ENCODE measurements at places on chromosomes 11 and 22.
A peak's percentile ranks its signal among the peaks of the same experiment; 100 is the strongest.

GRCh38 chr11:2277008-2277346, 6.6 kb upstream of the ASCL2 start:
- DNase-seq = no peak

- DNase-seq = no peak
Measured at GRCh38 chr22:24697172-24697571, 77.3 kb downstream of the PIWIL3 start.

- no peak for DNase-seq
Measured at GRCh38 chr22:28283068-28283654, 364.1 kb upstream of the PITPNB start.

DNA sequence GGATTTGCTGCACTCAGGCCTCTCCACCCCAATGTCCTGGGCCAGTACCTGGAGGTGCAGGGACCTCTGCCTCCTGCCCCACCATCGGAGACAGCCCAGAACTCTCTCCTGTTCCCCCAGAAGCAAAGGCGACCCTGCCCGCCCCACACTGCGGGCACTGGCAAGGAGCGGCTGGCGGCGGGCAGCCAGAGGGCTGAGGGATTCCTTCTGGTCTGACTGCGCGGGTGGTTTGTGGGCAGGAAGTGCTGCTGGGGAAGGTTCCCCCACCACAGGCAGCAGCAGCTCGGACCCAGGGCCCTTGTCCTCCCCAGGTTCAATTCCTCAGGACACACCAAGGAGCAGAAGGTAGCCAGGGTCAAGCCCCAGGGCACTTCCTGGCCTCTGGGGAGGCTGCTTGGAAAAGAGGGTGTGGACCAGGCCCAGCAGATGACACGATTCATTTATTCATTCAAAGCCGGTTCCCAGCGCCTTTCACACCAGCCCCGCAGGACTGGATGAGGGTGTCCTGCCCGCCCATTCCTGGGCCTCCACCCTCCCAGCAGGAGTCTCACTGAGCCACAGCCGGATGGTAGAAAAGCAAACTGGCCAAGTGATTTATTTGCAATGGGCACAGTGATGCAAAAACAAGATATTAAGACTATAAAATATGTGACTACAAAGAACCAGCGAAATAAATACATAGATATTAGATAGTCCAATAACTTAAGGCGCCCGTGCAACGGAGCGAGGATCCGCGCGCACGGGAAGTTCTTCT, 1.2 kb downstream of the PHLDA2 start:
- no peak for DNase-seq

GRCh38 chr22:48654492-48654891, 1173.2 kb downstream of the BRD1 start:
- DNase-seq = no peak

DNA sequence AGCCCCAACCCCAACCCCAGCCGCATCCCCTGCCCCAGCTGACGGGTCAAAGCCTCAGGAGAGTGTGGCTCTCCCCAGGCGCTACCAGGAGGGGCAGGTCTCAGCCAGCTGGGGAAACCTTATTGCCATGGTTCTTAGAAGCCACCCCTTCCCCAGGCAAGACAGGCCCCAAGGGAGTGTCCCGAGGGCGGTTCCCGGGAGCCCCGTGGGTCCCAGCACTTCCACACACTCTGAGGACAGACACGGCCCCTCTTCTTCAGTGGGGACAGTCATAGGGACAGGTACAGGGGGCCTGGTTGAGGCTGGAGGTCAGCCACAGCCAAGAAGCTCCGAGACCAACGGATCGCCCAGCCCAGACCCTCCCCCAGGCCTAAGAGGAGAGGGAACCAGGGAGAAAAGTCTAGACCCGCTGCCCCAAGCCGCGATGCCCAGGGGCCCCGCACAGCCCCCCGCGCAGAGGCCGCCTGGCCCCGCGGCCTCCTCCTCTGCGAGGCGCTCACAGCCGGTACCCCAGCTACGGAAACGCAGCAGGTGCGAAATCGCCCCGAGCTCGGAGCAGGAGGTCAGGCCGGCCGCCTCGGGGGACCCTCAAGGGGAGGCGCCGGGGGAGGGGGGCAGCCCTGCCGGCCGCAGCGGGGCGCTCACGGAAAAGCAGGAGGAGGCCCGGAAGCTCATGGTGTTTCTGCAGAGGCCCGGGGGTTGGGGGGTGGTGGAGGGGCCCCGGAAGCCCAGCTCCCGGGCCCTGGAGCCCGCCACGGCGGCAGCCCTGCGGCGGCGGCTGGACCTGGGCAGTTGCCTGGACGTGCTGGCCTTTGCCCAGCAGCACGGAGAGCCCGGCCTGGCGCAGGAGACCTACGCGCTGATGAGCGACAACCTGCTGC, 2.6 kb downstream of the KLHDC7B start:
- no peak for DNase-seq

DNA sequence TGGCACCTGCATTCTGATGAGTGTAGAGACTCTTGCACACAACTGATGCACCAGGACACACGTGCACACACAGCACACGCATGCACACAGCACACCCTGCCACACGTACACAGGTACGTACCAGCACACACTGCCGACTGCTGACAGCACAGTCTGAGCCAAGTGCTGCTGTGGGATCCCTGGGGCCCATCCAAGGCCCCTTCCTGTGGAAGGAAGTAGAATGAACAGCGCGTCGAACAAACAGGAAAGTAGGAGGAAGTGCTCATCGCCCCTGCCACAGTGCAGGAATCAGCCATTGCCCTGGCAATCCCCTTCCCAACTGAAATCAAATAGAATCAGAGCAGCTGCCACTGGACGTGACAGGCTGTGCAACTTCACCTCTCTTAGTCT, 57.9 kb downstream of the CD82 start:
- DNase-seq = peak; percentile 12

GRCh38 chr11:986270-986951, 50.1 kb downstream of the MUC6 start:
- DNase-seq = no peak

DNA sequence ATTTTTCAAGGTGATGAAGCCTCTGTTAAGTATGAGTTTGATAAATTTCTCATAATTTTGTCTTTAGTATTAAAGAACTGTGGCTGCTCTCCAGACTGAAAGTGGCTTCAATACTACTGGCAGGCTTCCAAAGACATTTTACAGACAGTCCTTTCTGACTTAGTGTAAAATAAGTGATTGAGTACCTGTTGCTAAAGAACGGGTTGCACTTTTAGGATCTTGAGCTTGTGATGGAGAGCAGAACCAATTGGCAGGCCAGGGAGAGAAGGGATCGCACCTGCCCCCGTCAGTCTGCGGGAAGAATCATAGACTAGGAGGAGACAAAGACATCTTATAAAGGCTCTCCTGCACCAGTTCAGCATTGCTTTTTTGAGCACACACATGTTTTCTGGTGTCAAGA, 4.4 kb downstream of the NCAM1 start:
- no peak for DNase-seq

GRCh38 chr11:83971063-83971462, 684.9 kb upstream of the CCDC90B start:
- no peak for DNase-seq

DNA sequence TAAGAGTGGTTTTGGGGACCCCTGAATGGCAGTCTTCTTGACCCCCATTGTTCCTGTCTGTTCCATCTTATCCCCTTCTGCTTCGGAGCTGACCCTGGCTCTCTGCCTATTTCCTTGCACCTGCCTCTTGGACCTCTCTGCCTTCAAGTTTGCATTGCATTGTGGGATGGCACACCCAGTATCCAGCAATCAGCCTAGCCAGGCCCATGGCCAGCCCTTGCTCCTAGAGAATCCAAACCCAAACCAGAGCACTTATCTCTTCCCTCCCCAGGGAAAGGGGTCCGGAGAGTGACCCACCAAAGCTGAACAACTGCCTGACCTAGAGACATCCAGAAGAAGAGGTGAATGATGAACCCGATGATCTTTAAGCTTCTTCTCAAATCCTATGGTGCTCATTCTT, 607.3 kb upstream of the CADM1 start:
- DNase-seq = no peak

- DNase-seq = no peak
Measured at GRCh38 chr11:61757213-61757862, 4.9 kb downstream of the MYRF start.

DNA sequence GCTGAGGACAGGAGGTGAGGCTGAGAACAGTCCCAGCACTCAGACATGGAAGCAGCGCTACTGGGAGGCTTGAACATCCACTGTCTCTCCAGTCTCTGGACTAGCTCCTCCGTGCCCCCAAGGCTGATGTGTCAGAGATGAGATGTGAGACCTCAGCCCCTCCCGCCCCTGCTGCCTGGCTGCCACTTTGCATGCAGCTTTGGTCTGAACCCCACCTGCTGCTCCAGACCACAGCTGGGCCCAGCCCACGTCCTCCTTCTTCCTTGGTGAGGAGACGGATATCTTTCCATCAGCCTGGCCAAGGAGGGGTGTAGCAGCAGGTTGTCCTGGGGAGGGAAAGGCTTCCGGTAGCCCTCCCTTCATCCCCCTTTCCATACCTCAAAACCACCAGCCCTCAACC, 148.0 kb upstream of the B3GAT1 start:
- no peak for DNase-seq

GRCh38 chr11:119338965-119339588, 1.6 kb downstream of the C1QTNF5 start:
- DNase-seq = no peak

- DNase-seq = no peak
Measured at GRCh38 chr22:27724157-27724556, 77.4 kb downstream of the MN1 start.

DNA sequence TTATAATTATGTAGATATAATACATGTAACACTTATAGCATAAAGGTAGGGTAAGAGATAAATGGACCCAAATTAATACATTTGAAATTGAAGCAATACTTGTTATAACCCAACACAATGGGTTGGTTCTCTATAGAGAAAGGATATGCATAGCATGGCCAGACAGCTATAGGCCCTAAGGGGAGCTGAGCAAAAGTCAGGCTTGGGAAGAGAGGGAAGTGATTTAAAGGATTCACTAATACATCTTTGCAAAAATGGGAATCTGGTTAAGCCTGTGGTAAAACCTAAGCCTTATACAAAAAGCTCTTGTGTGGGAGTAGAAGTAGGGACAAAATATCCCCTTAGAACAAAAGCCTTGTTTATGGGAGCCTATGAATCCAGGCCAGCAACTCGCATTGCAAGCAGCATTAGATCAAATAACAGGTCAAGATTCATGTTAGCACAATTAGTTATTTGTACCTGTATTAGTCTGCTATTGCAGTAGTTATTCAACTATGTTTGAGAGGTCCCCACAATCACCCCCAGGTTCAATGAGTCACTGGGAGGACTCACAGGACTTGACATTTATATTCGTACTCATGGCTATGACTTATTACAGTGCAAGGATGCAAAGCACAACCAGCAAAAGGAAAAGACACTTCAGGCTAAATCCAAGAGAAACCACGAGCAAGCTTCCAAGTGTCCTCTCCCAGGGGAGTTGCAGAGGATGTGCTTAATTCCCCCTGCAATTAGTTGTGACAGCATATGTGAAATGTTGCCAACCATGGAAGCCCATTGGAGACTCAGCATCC, 144.7 kb upstream of the LMO1 start:
- DNase-seq = no peak

GRCh38 chr11:119134389-119134978, 13.1 kb downstream of the HINFP start:
- no peak for DNase-seq

GRCh38 chr22:46070215-46070802, 80.0 kb upstream of the PPARA start:
- peak; percentile 85 for DNase-seq

GRCh38 chr22:37237371-37238268, 6.4 kb downstream of the RAC2 start:
- DNase-seq = no peak

- DNase-seq = peak; percentile 67
Measured at GRCh38 chr22:29205594-29206371, at the start of gene EMID1. Gene EMID1 (plus strand): TSS chr22:29205896. CDS start chr22:29206039, 143 bp downstream.

- DNase-seq = no peak
Measured at GRCh38 chr11:57360991-57361390, 20.0 kb downstream of the PRG3 start.

- no peak for DNase-seq
Measured at GRCh38 chr11:61123775-61124571, 21.7 kb downstream of the CD5 start.
